ENCODE measurements at places on chromosomes 4 and X.
A peak's percentile ranks its signal among the peaks of the same experiment; 100 is the strongest.

- DNase-seq = peak; percentile 53
These were observed at the start of gene PABPC5 for GRCh38 chrX:91434351-91435168. PABPC5 (plus strand) TSS chrX:91434839; CDS start chrX:91435578, 739 bp downstream.

GRCh38 chr4:183132865-183133264 is 33.8 kb downstream of the WWC2 start:
- DNase-seq = no peak

DNA sequence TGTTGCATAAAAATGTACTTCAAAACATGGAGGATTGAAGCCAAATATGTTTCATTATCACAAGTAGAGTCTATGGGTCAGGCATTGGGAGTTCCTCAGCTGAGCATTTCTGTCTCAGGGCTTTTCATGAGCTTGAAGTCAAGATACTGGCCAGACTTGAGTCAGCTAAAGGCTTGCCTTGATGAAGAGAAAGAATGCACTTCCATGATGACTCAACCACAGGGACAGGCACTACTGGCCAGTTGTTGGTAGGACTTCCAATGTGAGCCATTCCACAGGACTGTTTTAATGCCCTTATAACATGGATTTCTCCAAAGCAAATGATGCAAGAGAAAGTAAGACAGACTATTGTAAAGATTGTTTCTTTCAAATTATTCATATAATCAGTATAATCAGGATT is 895.6 kb downstream of the RAB28 start:
- no peak for DNase-seq

DNA sequence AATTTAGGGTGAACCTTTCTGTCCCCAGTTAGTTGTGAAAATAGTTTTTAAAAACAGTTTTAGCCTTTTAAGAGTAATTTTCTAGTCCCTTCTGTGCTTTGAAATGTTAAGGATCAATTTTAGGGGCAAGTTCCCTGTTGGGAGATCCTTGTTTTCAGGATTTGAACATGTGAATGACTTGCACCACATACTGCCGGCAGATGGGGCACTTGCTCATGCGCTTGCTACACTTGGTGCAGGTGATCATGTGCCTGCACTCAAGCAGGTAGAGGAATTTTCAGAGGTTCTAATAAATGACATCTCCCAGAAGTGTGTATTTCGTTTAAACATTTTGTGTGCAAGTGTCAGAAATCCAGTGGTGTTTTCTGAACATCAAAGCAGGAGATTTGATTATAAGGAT is 195.9 kb downstream of the CHM start:
- DNase-seq = peak; percentile 0

DNA sequence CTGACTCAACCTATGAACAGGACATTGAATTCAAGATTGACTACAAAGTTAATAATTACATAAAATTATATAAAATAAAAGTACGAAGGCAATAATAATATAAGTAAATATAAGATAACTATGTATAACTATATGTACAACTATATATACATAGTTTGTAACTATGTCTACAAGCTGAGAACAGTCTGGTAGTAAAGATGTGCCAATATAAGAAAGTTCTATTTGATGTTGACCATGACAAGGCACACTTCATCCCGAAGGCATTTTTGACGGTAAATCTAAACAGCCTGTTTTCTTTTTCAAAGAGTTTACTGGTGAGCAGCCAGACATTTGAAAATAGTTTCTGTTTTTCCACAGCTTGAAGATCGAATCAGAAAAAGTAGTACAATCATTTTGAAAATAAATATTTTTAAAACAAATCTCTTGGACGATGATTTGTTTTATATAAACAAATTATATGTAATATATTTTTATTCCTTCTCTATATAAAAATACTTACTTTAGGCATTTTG is 112.9 kb downstream of the CEP44 start:
- no peak for DNase-seq

DNA sequence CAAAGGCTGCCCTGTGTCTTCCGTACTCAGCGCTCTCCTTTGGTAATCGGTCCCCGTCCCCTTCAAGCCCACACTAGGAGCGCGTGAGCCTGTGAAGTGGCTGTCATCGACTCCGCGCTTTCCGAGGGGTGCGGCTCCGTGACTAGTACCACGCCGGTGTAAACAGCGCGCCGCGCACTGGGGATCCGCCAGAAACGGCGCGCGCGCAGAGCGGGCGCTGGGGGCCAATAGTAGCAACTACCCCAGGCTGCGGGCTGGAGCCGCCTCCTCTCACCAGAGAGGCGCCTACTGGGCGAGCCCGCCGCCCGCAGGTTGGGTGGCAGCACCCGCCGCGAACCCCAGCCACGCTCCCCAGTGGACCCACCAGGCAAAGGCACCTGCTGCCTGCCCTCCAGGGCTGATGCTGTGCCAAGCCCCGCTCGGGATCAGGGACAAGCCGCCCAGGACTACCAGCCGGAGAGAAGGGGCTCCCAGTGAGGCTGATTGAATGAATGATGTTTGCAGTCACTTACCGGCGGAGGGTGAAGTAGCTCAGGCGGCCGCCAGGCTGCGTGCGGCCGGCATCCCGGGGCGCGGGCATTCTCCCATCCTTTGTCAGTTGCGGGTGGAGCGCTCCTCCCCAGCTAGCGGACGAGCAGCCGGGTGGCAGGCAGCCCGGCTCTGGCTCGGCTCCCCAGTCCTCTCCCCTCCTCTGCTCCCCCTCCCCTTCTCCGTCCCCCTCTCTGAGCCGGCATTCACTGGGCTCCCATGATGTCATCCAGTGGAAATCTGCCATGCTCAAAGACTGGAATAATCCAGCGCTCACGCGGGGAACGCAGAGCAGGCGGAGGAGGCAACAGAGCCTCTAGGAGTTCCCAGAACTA is 370.3 kb upstream of the SMIM31 start:
- peak; percentile 70 for DNase-seq

GRCh38 chrX:3143043-3143799 is 102.0 kb downstream of the ARSF start:
- DNase-seq = no peak

DNA sequence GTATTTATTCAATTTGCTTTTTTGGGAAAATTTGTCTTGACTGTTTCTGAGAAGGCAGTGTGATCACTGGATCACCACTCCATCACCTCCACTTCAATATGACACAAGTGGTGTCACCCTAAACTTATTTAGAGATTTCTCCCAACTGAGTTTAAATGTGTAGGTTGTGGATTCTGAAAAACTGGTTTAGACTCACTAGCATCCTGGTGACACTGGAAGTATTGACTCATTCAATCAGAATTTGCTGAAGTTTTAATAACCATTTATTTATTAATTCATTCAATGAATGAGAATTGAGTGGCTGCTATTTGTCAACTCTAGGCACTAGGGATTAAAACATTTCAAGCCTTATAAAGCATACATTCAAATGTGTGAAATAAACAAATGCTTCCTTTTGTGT is 819.1 kb upstream of the EPHA5 start:
- no peak for DNase-seq

DNA sequence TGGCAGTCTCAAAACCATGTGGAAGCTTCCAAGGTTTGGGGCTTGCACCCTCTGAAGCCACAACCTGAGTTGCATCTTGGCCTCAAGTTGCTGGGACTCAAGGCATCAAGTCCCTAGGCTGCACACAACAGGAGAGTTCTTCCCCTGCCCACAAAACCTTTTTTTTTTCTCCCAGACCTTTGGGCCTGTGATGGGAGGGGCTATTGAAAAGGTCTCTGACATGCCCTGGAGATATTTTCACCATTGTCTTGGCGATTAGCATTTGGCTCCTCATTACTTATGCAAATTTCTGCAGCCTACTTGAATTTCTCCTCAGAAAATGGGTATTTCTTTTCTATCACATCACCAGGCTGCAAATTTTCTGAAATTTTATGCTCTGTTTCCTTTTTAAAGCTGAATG is 349.5 kb upstream of the EDA2R start:
- no peak for DNase-seq

- DNase-seq = no peak
These were observed 154.2 kb upstream of the TBL1X start for GRCh38 chrX:9310616-9311015.

- peak; percentile 51 for DNase-seq
These were observed at the start of gene ARMCX6 for GRCh38 chrX:101617211-101618191. ARMCX6 (minus strand) TSS chrX:101618000; CDS start chrX:101616620, 1,380 bp downstream.

DNA sequence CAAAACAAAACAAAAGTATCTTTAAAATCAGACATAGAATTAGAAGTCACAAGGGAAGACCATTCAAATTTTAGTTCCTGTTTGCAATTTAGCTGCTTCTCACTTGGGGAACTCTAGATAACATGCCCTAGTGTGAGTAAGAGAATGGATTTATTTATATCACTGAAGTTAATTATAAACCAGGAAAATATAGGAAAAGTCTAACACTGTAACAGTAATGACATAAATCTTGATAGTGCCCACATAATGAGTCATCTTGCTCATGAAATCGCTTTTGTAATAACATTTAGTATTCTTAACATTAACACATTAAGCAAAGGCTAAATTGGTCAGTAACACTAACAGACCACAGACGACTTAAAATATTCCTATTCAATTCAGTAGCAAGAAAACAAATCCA is 710.7 kb downstream of the STPG2 start:
- DNase-seq = no peak

DNA sequence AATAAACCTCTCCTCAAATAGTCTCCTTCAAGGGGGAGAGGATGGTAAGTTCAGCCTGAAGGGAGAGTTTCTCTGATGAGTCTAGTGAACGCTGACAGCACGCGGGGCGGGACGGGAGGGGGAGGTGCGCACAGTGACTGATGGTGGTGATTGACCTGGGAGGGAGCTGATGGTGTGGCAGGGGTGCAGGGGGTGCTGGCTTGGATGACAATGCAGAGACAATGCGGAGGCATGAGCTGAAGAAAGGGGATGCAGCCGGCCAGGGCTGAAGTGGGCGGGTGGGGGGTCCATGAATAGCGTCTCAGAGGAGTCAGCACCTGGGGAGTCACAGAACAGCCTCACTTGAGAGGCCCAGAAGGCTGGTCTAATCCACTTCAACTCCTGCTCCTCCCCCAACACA is 142.5 kb upstream of the PJA1 start:
- DNase-seq = no peak

DNA sequence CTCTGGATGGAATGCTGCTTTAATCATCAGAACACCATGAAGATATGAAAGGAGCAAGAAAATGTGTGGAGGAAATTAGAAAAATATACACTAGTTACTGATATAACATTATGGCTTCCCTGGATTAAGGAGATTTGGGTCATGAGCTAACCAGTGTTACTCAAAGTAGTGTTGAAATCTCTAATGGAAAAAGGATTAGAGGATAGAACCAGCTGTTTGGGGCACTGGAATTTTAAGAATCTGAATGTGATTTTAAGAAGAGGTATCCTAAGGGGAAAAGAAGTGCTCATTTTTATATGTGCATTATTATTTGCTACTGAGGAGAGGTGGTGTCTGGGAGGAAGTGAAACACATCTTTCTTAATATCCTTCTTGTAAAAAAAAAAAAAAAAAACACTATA is 164.1 kb upstream of the PPARGC1A start:
- no peak for DNase-seq

- DNase-seq = no peak
These were observed 354.0 kb downstream of the HS3ST1 start for GRCh38 chr4:11074581-11075241.

DNA sequence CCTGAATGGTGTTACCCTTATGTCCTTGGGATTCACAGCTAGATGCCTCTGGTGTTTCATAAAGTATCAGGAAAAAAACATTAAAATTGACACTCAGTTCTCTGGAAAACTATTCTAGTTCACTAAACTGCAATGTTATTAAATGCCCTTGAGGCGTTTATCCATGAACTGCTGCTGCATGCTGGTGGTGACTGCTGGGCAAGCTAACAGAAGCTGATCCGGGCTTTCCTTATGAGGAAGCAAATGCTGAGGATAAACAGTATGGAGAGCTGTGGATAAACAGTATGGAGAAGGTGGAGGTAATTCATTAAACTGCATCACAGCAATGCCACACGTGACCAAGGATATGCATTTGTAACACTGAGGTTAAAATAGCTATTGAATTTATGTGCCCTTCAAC is 227.0 kb downstream of the NR3C2 start:
- no peak for DNase-seq

DNA sequence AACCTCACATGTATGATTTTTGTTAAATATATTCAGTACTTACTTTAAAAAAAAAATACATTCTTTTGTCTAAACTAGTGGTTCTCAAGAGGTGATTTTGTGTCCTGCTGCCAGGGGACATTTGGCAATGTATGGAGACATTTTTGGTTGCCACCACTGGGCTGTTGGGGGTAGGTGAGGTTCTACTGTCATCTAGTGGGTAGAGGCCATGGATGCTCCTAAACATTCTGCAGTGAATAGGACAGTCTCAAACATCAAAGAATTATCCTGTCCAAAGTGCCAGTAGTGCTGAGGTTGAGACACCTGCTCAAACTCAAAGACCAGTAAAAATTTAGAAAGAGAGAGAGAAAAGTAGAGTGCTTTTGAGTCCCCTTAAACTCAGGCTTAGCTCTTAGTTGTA is 32.9 kb upstream of the PGM2 start:
- no peak for DNase-seq

GRCh38 chr4:145898926-145899531 is 39.6 kb downstream of the ZNF827 start:
- DNase-seq = no peak

- peak; percentile 12 for DNase-seq
These were observed 350.6 kb upstream of the SLC7A11 start for GRCh38 chr4:138592796-138593195.

DNA sequence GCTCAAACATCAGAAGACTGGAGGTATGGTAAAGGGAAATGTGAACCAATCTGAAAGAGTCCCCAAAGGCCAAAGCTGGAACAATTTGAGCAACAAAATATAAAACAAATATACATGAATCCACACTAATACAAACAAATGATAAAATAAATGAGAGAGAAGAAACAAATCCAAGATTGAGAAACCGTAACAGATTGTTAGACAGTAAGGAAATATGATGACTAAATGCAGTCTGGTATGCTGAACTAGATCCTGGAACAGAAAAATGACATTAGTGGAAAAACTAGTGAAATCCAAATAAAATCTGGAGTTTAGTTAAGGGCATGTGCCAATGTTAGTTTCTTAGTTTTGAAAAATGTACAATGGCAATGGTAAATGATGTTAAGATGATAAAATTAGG is 15.9 kb downstream of the PPA2 start:
- DNase-seq = no peak

- no peak for DNase-seq
These were observed 37.1 kb upstream of the HERC6 start for GRCh38 chr4:88341227-88342192.
